ENCODE measurements at places on chromosomes 13 and 19.

GRCh38 chr19:17950310-17951156, 16.4 kb upstream of the KCNN1 start:
- DNase-seq: no peak

DNA sequence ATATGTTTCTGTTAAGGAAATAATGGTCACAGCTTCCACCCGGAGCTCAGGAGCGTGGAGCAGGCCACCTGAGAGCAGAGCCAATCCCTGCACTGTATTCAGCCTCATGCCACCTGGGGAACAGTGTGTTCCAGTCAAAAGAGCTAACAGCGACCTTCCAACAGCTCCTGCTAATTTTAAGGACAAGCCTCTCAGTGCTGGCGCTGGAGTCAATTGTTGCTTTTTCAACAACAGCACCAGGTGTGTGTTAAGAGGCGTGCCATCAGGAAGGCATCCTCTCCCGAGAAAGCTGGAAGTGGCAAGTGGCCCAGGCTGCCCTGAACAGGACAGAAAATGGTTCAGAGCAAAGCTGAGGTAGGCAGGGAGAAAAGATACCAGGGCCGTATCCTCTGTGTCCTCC, 102.0 kb downstream of the CACNA1A start:
- no peak for DNase-seq

- no peak for DNase-seq
Measured at GRCh38 chr19:43331435-43332010, 22.0 kb upstream of the CD177 start.

DNA sequence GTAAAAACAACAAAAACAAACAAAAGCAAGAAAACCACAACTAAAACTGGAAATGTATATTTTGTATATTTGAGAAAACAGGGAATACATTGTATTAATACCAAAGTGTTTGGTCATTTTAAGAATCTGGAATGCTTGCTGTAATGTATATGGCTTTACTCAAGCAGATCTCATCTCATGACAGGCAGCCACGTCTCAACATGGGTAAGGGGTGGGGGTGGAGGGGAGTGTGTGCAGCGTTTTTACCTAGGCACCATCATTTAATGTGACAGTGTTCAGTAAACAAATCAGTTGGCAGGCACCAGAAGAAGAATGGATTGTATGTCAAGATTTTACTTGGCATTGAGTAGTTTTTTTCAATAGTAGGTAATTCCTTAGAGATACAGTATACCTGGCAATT, 17.1 kb downstream of the KLF5 start:
- no peak for DNase-seq

- no peak for DNase-seq
Measured at GRCh38 chr13:99227909-99228688, 27.4 kb downstream of the UBAC2 start.

- no peak for DNase-seq
Measured at GRCh38 chr13:111909971-111910671, 156.8 kb upstream of the SOX1 start.

- DNase-seq: no peak
Measured at GRCh38 chr13:52738719-52739467, 727 bp downstream of the CNMD start.

- DNase-seq: no peak
Measured at GRCh38 chr19:48390188-48391099, 907 bp downstream of the KDELR1 start.

DNA sequence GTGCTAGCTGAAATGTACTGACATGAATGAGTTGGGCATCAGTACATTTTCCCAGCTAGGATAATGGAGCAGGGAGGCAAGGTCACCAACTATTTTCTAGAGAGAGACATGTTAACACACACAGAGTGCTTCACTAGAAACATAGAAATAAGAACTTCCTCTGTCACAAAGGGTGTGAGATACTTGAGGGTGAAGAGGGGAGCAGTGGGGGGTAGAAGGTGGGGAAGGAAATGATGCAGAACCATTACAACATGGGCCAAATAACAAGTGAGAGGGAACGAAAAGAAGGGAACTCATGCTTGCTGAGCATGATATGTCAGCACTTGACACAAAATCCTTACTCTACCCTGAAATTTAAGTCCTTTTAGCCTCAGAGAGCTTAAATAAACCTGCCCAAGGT, 87.8 kb upstream of the RFC3 start:
- no peak for DNase-seq

- no peak for DNase-seq
Measured at GRCh38 chr19:57239982-57240310, 486 bp upstream of the ZNF805 start.

- no peak for DNase-seq
Measured at GRCh38 chr19:2536461-2536860, 60.5 kb downstream of the GADD45B start.

- no peak for DNase-seq
Measured at GRCh38 chr13:41597348-41598041, 140.1 kb downstream of the RGCC start.

GRCh38 chr19:55738302-55738701, at the start of gene NLRP9:
NLRP9 (minus strand) TSS chr19:55738402; CDS start chr19:55738374, 28 bp downstream.
- DNase-seq: no peak

DNA sequence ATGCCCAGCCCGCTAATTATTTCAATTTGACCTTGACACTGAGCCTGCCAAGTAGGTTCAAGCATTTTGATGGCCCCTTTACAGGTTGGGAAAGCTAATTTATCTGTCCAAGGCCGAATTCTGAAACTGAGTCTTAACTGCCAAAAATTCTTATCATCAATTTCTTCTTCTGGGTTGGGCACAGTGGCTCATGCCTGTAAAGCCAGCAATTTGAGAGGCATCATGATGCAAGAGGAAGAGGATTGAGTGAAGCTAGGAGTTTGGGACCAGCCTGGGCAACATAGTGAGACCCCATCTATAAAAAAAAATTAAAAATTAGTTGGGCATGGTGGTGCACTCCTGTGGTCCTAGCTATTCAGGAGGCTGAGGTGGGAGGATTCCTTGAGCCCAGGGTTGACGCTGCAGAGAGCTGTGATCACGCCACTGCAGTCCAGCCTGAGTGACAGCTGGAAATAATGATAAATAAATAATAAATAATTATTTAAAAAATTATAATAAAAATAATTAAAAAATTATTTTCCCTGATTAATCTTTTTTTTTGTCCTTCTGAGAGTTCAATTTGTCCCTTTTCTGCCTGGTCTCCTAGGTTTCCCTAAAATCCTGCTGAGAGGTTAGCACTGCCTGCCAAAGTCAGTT, 1.3 kb upstream of the LDLR start:
- no peak for DNase-seq

DNA sequence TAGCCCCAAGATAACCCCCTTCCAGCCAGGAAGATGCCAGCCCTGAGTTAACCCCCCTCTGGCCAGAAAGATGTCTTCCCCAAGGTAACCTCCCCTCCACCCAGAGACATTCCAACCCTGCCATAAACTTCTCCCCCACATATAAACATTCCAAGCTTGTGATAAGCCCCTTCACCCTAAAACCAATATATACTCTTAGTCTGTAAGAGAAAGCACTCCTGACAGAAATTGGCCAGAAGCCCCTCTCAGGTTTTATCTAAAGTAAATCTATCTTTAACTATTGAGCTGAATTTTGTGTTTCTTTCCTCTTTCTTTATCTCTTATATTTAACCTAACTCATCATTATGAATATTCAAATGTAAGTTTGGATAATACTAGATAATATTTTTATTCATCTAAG, 1775.8 kb upstream of the MIR17HG start:
- no peak for DNase-seq

- DNase-seq: no peak
Measured at GRCh38 chr19:344625-345319, at the start of gene MIER2. MIER2 (minus strand) TSS chr19:344796; CDS start chr19:344782, 14 bp downstream.

DNA sequence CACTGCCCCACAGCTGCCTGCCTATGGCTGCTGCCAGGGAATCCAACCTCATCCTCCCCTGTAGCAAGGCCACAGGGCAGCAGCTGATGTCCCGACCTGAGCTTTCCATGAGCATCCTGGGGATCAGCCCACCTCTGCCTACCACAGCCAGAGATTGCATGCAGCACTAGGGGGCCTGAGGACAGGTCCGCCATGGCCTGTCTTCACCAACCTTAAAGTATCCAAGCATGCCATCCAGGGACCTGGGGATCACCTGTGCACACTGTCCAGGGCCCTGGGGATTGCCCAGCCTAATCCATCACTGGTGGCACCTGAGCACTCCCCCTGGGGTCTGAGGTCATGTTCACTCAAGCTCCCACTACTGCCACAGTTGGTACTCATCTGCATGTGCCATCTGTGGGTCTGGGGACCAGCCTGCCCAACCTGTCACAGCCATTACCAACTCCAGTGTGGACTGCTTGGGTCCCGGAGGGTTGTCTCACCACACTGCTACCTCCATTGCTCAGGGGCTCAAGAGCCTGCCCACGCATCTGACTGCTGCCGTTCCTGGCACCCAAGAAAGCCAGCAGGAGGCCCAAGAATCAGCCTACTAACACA, 53.0 kb downstream of the KCTD15 start:
- no peak for DNase-seq

DNA sequence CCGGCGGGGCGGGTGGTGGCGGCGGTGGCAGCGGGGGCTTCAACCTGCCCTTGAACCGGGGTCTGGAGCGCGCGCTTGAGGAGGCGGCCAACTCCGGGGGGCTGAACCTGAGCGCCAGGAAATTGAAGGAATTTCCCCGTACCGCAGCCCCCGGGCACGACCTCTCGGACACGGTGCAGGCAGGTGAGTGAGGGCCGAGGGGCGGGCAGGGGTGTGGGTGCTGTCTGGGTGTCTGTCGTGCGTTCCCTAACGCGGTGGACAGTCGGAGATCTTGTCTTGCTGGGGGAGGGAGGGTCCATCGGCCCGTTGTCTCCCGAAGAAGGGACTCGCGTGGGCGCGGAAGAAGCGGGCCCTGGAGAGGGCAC, 533 bp downstream of the LRCH1 start:
- DNase-seq: no peak

DNA sequence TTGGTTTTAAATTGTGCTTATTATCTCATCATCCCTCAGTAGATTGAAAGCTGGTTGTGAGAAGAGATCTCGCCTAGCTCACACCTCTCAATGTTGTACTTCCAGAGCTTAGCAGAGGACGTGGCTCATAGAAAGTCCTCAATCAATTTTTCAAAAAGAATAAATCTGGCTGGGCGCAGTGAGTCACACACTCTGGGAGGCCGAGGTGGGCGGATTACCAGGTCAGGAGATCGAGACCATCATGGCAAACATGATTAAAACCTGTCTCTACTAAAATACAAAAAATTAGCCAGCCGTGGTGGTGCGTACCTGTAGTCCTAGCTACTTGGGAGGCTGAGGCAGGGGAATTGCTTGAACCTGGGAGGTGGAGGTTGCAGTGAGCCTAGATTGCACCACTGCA, 4.7 kb upstream of the ASF1B start:
- no peak for DNase-seq

- no peak for DNase-seq
Measured at GRCh38 chr19:6806488-6806887, 34.0 kb downstream of the VAV1 start.

DNA sequence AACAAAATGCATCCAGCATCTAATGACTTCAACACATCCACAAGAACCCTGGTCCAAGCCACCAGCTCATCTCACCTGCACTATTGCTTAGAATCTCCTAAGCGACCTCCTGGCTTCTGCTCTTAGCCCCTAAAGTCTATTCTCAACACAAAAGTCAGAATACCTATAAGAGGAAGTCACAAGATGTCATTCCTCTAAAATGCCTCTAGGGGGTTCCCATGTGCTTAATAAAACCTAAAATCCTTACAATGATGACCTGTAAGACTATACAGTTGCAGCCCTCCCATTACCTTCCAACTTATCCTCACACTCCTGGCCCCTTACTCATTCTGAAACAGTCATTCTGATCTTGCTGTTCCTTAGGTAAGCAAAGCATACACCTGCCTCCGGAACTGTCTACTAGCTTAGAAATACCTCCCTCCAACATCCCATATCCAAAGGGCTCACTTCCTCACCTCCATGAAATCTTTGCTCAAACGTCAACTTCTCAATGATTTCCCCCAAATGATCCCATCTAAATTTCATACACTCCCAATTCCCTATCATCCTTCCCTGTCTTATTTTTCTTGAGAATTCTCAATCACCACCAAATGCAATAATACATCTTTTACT, 10.0 kb downstream of the ATP7B start:
- no peak for DNase-seq

- no peak for DNase-seq
Measured at GRCh38 chr19:5864725-5865486, 5.4 kb downstream of the FUT5 start.

GRCh38 chr13:40109351-40109844, 453.9 kb downstream of the COG6 start:
- DNase-seq: peak; percentile 64

GRCh38 chr19:10339977-10340376, 553 bp upstream of the ICAM3 start:
- DNase-seq: no peak

DNA sequence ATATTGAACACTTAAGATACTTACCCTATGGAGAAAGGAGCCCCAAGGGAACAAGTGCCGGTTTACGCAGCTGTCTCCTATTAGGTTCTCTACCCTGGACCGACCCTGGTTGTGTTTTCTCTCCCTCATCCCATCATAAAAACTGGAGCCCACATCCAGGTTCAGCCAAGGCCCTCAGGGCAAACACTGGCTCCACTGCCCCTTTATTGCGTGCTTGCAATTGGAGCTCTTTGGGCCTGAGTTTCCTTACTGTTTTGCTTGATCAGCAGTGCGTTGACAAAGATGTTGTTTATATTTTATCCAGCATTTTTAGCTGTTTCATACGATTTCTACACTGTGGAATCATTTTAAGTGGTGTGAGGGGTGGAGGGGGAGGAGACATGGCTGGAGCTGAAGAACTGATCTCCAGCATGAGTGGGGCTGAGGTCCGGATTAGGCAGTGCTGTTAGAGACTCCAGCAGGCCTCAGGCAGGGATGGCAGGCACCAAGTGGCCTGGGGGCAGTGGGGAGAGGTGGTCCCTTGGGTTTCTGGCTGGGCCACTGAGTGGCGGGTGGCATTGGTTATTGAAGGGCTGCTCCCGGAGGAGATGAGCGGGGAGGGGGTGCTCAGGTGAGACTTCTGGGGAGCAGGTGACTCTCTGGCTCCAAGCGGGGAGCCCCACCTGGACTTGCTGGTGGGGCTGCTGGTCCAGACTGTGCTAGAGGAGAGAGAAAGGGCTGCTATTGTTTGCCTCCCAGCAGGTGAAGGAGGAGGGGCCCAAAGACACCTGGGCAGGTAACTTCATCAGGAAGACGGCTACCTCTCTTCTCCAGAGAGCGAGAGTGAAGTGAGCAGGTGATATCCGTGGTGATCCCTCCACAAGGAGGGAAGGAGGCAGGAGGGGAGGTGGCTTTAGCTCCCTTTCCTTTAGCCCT, 62.4 kb upstream of the RNF113B start:
- DNase-seq: no peak

- DNase-seq: no peak
Measured at GRCh38 chr19:56404705-56405056, 549 bp downstream of the ZNF583 start.

DNA sequence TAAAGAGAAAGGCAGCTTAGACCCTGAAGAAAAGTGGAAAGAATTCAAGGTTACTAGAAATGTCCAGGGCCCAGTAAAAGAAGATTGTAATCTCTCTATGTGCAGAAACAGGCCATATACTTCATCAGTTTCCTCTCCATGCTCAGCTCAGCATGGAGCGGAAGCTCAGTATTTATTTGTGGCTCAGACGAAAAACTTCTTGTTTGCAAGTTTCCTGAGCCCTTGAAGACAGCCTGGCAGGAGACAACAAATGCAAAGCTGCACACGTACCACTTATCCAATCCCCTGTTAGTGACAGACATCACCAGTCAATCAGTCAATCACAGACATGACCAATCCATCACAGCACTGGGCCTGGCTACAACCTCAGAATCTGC, 8.1 kb upstream of the KLF2 start:
- no peak for DNase-seq

- no peak for DNase-seq
Measured at GRCh38 chr19:47459477-47459876, 12.2 kb downstream of the SLC8A2 start.

Measured in AG04449 (cell line).